ENCODE measurements at places on chromosomes 11 and 22.

GRCh38 chr11:27420722-27421572 lies 51.6 kb downstream of the LGR4 start:
- peak; percentile 27 for DNase-seq

DNA sequence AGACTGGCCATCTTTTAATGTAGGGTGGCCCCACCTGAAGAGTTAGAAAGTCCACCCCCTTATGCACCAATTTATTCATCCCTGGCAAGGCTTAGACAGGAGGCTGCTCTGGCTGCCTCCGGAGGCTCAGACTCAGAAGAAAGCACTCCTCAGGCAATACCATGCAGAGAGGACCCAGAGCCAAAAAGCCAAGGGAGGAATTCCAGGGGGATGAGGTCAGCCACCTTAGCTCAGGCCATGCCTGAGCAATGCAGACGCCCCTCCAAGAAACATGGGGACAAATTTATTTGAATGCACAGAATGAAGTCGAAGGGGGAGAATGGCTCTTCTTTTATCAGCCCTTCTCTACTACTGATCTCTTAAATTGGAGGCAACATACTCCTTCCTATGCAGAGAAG lies 39.7 kb upstream of the GLYAT start:
- no peak for DNase-seq

DNA sequence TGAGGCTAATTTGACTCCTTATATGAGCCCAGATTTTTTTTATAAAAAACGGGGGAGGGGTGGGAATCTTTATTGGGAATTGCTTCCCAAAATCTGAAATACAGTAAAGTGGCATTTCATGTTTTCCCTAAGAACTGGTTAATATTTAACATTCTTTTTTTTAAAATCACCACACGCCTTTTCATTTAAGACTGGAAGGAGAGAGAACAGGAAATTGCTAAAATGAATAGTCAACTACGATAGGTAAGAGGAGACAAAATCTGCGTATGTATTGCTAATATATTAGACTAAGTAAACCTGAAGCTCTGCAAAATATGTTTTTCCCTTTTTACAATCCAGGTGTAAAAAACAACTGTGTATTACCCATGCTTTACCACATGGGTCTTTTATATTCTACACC lies 57.0 kb downstream of the SOX6 start:
- no peak for DNase-seq

DNA sequence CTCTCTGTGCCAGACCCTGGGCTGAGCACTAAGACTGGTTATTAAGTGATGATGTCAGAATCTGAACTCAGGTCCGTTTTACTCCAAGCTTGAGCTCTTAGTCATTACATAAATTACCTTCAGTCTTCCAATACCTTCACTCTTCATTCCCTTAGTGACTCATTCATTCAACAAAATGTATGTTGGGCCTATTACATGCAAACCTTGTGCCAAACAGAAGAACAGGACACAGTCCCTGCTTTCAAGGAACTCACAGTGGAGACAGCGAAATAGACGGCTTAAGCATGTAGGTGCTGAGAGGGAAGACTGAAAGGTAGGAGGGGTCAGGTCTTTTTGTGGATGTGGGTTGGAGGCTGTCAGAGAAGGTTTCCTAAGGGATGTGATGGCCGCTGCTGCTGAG lies 3.3 kb downstream of the KCTD14 start:
- DNase-seq = no peak

GRCh38 chr11:130070846-130071200 lies 1.1 kb downstream of the APLP2 start:
- peak; percentile 59 for DNase-seq

DNA sequence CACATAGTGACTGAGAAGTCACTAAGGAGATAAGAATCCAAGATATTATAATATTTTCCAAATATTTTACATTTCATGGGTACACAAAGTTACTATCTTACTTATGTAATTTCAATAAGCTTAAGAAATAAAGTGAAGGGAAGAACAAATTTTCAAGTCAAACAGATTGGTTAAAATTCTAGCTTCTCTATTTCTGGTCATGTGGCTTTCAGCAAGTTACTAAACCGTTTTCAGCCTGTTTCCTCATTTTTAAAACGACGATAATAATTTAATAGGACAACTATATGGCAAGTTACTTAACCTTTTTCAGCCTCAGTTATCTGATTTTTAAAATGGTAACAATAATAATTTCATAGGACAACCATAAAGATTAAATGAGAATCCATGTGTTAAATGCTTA lies 15.6 kb downstream of the DCUN1D5 start:
- no peak for DNase-seq

GRCh38 chr11:27720277-27720830 lies 20.1 kb upstream of the BDNF start:
- peak; percentile 81 for DNase-seq

DNA sequence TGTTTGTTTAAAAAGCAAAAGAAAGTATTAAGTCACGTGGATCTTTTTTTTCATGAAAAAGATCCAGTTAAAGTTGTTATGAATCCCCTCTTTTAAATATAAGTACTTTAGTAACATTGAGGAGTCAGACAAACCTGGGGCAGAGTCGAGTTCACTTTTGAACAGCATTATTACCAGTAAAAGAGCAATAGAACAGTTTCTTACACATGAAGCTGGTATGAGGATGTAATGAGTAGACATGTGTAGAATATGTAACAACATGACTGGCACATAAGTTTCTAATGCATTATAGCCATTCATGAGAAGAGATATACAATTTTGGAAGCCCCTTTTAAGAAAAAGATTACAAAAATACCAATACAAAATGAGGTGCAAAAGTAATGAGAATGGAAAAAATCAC lies 7.6 kb upstream of the MUC15 start:
- DNase-seq = no peak

DNA sequence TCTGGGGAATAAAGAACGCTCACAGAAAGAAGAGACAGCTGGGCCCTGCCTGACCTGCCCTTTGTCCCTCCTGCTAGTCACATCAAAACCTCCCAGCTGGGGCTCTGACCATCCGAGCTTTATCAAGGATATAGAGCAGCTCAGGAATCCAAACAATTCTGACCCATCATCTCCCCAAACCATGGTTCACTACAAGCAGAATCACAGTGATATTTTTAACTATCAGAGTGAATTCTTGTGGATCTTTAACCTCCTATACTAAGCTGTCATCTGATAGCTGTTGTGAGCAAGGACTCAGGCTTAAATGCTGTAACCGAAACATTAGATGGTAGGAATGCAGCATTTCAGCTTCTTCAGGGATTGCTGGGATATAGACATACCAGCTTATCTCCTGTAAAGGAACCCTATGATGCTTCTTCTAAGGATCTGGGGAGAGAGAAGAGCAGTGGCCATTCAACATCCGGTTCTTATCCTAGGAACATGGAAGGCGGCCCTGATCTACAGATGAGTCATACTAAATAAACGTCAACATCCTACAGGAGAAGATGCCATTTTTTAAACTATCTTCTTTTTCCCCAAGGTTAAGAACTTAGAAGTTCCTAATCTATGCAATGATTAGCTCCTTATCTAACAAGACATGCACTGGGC lies 84.7 kb upstream of the AKIP1 start:
- peak; percentile 68 for DNase-seq

- no peak for DNase-seq
Measured at GRCh38 chr22:37219533-37219932, 7.3 kb upstream of the SSTR3 start.

GRCh38 chr22:30947816-30948454 lies 20.6 kb downstream of the MORC2 start:
- peak; percentile 80 for DNase-seq

- DNase-seq = peak; percentile 70
Measured at GRCh38 chr11:8934742-8935488, 2.2 kb upstream of the C11orf16 start.

DNA sequence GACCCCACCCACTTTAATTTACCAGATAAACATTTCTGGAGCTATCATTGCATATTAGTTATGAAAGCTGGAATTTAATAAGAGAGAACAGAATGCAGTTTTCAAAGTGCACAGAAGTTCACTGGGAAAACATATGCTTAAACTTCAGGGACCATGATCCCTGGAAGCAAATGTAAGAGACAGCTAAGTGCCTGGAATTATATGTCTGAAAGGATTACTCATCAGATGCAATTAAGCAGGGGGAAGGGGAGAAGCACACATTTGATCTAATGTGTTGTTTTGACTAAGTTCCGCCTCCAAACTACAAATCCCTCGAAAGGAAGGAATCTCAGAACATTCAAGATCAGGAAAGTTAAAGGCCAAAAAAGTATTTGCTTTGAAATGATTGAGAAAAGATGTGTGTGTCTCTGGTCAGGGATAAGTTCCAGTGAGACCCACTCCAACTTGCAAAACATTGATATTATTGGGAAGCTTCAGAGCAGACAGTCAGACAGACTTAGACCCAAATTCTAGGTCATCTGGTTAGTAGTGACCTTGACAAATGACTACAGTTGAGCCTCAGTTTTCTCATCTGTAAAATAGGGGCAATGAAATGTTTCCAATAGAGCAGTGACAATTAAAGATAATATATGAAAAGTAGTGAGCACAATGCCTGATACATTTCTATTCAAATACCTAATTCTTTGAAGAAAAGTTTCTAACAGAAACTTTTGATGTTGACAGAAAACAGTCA lies 147.6 kb downstream of the ME3 start:
- DNase-seq = peak; percentile 59

- peak; percentile 66 for DNase-seq
Measured at GRCh38 chr22:46815896-46816731, 53.7 kb downstream of the TBC1D22A start.

GRCh38 chr11:44760917-44761550 lies 34.3 kb downstream of the TSPAN18 start:
- DNase-seq = peak; percentile 78

GRCh38 chr11:73981051-73981805 lies 1.4 kb downstream of the UCP2 start:
- DNase-seq = no peak

GRCh38 chr11:7292922-7293321 lies 41.2 kb downstream of the SYT9 start:
- no peak for DNase-seq

GRCh38 chr11:16763746-16764145 lies 25.3 kb downstream of the C11orf58 start:
- no peak for DNase-seq

DNA sequence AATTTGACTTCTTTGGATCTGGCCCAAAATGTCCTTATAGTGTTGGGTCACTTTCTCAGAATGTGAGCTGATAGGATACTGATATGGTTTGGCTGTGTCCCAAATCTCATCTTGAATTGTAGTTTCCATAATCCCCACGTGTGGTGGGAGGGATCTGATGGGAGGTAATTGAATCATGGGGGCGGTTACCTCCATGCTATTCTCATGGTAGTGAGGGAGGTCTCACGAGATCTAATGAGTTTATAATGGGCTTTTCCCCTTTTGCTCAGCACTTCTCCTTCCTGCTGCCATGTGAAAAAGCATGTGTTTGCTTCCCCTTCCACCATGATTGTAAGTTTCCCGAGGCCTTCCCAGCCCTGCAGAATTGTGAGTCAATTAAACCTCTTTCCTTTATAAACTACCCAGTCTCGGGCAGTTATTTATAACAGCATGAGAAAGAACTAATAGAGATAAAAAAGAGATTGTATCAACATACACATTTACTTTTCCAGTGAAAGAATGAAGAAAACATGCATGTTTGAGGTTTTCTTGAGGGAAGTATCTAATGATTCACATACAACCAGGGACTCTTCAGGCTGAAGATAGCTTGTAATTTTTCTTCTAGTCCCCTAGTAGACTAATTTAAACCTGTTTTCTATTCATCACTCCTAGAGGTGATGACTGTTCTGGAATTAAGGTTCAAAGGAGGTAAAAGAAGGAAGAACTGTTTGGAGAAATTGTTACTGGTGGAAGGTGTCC lies 17.3 kb upstream of the CSTF3 start:
- DNase-seq = no peak

GRCh38 chr11:65243797-65244196 lies 18.0 kb upstream of the POLA2 start:
- DNase-seq = no peak

GRCh38 chr11:36577373-36577772 lies 9.6 kb downstream of the RAG1 start:
- no peak for DNase-seq

- no peak for DNase-seq
Measured at GRCh38 chr11:126480015-126480409, 124.5 kb downstream of the ST3GAL4 start.

DNA sequence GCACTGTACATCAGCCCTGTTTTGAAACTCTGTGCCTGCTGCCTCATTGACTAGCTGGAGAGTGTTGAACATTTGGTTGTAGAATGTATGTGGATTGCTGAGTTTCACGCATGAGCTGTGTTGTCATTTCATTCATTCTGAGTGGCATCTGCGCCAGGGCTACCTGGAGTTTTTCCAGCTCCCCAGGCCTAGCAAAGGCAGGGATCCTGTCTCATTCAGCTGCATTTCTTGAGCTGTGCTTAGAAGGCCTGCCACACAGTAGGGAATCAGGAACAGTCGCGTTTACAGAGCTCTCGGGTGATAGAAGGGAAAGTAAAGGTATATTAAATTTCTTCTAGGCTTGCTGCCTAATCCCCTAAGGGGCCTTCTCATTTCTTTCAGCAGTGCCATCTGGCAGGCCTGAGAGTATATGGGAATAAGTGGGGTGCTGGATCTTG lies 44.3 kb downstream of the PTPRJ start:
- peak; percentile 35 for DNase-seq

GRCh38 chr11:75526192-75526541 lies 426 bp upstream of the GDPD5 start:
- no peak for DNase-seq

DNA sequence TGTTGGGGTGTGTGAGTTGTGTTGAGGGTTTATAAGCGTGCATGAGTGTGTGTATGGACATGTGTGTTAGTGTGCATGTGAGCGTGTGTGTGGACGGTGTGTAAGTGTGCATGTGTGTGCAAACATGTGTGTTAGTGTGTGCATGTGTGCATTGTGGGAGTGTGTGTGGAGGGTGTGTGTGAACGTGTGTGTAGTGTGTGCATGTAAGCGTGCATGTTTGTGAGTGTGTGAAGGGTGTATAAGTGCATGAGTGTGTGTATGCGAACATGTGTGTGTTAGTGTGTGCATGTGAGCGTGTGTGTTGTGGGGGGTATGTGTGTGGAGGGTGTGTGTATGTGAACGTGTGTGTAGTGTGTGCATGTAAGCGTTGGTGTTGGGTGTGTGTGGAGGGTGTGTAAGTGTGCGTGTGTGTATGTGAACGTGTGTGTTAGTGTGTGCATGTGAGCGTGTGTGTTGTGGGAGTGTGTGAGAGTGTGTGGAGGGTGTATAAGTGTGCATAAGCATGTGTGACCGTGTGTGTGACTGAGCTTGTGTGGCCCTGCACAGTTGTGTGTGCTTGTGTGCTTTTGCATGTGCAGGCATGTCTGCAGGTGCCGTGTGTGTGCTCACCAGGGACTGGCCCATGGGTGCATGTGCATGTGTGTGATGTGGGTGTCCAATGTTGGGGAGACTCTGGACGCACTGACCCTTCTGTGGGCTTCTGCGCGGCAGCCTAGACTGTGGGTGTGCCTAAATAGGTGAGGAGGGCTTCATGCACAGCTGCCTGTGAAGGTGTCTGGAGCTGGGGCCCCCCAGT lies 866.2 kb downstream of the TBC1D22A start:
- DNase-seq = no peak

GRCh38 chr22:16609548-16610261 lies 17.1 kb upstream of the CCT8L2 start:
- no peak for DNase-seq

- DNase-seq = no peak
Measured at GRCh38 chr11:42319921-42320320, 860.5 kb upstream of the LRRC4C start.
